ENCODE measurements at places on chromosomes 16 and 17.

- DNase-seq: no peak
Measured at GRCh38 chr17:49971848-49972485, 3.0 kb downstream of the DLX4 start.

- no peak for DNase-seq
Measured at GRCh38 chr17:4162775-4163466, 19.9 kb downstream of the CYB5D2 start.

- no peak for DNase-seq
Measured at GRCh38 chr16:47473792-47474191, 12.7 kb downstream of the PHKB start.

DNA sequence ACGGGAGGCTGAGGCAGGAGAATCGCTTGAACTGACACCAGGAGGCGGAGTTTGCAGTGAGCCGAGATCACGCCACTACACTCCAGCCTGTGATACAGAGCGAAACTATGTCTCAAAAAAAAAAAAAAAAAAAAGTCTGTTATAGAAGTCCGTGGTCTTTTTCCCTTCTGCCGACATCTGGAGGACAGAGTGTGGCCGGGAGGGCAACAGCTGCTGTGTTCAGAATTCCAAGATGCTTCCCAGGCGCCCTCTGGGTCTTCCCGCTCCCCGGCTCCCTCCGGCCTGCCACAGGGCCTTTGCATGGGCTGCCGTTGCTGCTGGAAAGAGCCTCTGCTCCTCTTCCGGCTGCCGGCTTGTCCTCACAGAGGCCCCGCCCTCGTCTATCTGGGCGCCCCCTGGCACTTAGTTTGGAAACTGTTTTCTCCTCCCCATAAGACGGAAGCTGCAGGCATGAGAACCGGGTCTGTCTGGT, 2.4 kb upstream of the CACNA1H start:
- DNase-seq: no peak

DNA sequence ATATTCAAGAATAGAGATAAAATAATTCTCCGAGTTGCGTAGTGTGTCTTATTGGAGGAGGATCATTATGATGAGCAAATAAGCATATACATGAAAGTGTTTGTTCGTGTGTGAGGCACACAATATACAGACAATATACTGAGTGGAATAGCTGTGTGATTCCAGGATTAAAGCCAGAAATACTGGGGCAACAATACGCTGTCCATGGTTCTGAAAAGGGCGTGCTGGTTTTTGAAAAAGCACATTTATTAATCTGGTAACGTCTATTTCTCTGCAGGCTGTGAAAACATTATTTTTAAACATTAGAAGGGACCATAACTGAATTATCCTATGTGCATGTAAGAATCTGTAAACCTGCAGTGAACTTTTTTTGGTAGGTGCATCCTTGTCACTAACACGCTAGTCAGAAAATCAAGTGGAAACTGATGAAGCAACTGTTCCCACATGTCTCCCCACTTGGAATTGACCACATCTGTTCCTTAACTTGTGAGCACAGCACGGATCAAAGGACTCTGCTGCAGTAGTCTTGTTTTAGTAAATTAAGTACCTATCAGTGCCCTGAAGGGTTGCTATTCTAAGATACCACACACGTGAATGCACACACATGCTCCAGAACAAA, 346.0 kb downstream of the GRIN2A start:
- no peak for DNase-seq

DNA sequence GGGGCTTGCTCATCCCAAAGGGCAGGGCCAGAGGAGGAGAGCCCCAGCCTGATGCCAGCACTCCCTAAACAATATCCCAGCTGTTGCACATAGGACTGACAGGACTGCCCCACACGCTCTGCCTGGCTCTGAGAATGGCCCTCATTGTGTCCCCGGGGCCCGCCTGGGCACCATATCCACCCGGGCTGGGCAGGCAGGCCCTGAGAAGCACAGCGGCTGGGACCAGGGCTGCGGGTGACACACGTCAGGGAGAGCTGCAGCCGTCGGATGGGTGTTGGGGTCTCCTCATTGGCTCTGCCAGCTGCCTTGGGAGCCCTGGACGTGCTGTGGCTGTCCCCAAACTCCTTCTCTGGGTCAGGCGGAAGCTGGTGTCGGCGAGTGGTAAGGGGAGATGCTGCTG, 4.2 kb downstream of the BCAR1 start:
- DNase-seq: no peak

- DNase-seq: no peak
Measured at GRCh38 chr16:46774743-46775177, 26.6 kb upstream of the MYLK3 start.

DNA sequence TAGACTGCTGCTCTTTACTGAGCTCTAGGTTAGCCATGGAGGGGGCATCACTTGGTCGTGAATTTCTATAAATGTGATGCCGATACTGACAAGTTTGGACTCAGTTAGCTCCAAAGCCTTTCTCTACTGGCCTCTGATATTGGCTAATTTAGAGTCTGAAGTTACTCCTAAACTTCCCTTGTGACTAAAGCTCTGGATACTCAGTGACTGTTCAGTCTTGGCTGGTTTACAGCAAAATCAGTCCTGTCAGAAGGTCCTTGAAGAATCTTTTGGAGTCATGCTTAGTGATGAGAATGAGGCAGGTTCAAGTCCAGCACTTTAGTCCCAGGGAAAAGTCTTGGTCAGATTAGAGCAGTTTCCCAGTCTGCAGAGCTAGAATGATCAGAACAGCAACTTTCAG, 197.5 kb upstream of the HS3ST4 start:
- no peak for DNase-seq

- no peak for DNase-seq
Measured at GRCh38 chr16:73063854-73064211, 15.9 kb upstream of the ZFHX3 start.

DNA sequence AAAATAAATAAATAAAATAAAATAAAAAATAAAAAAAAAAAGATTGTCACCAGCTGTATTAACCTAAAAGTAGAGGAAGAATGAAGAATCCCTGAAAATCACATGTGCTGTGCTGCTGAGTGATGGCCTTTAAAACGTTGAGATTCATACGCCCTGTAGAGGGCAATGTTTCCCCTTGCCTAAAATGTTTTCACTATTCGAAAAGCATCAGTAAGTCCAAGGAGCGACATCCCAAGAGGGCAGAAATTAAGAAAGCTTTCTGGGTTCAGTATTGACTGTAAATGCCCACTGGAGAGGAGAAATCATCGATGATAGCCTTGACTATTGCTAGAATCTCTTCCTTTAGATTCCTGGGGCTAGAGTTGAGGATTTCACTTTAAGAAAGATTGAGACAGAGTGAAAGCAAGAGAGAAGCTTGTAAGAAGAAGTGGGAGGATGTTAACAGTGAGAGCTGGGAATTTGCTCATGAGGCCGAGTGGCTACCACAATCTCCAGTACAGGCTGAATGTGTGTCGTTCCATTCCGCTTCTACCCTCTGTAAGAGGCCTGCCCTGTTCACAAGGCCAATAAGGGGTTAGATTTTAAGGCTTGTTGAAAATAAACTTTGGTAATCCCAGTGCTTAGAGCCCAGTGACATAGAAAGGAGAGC, 170.8 kb upstream of the FAM20A start:
- peak; percentile 10 for DNase-seq

- no peak for DNase-seq
Measured at GRCh38 chr17:66466840-66467367, 164.5 kb downstream of the PRKCA start.
